ENCODE measurements at places on chromosomes 1 and 21. TPM values are rescaled to one million over a fixed set of nuclear protein-coding genes. Genes with fewer than 3 reads are reported as not detected.

DNA sequence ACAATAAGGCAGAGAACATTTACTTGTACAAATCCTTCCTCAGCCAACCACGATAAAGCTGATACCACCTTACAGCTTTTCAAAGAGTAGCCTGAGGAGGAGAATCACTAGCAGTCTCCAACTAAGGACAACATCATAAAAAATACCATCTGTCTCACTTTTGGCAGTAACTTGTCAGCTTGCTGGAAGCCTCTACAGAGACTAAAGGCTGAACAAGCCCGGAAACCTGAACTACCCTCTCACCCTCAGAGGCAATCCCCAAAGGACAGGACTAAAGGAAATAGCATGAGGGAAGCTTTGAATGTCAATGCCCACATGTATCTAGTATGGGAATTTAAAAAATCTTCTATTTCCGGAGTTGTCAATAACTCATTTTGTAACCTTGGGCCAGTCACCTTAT lies 10.6 kb downstream of the SRSF4 start:
- DNase-seq, result no peak

DNA sequence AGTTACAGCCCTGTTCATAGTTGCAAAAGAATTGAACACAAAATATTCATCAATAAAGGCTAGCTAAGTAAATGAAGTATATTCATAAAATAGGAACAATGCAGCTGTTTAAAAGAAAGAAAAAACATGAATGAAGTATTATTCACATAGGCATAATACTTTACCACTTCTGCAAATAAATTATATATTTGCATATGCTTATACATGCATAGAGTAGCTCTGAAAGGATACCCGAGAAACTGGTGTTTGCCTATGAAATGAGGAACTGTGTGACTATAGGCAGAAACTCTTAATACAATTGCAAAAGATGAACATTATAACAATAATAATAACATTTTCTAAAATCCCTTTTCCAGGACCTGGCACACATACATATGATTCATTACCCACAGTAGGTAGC lies 385.9 kb downstream of the DSCAM start:
- no peak for DNase-seq

GRCh38 chr1:167185062-167185461 lies 35.6 kb upstream of the POU2F1 start:
- no peak for DNase-seq

DNA sequence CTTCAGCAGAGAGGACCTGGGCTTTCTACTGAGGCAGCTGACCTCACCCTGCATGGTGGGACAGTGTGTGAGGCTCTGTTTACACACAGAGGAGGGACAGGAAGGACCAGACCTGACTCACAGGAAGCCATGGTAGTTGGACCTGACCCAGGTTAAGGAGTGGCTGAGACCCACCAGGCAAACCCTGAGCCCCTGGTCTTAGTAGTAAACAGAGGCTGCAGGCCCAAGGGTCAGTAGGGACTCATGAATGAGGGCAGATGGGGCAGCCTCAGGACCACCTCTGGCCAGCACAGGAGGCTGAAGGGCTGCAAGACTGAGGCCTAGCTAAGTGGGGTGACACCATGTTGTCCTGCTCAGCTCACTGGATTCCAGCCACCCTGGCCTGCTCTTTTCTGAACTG lies 273.2 kb downstream of the GRIK3 start:
- no peak for DNase-seq

The LCK gene
- total RNA-seq, result not detected

The CCDC185 gene
- total RNA-seq, result not detected

The PRELP gene
- 0.16 TPM for total RNA-seq

Data from occipital lobe (tissue), 3 donors.